ENCODE measurements at places on chromosomes 11 and 22. TPM values are rescaled to one million over a fixed set of nuclear protein-coding genes. Genes with fewer than 3 reads are reported as not detected.

DNA sequence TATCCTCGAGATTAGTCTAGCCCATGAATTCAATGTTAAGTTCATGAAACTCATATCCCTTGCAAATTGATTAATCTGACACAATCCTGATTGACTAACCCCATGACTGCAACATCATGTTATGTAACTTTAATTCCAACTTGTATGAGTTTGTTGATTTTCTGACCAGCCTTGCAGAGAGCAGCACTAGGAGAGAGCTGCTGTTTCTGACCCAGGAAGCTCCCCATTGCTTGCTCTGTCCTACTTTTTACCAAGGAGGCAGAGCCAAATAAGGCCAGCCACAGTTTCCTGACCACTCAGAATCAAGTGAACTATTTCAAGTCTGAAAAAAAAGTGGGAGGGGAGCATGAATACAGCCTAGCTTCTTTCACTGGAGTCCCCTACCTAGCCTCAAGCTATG is 13.2 kb downstream of the MPZL3 start:
- DNase-seq, result no peak

DNA sequence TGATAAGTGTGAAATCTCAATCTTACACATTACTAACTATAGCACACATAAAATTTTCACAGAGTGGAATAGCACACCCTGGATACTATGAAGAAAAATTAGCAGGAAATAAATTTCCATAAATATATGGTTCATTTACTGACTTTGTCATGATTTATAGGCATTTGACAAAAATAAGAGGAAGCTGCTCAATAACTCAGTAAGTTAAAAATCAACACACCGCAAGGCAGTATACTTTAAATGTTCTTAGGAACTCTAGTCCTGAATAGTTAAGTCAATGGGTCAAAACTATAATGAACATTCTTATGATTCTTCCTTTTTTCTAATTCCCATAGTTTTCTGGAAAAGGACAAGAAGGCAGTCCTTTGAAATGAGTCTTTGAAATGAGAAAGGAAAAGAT is 1557.8 kb upstream of the RAG2 start:
- DNase-seq, result no peak

GRCh38 chr11:962688-963087 is 37.0 kb downstream of the AP2A2 start:
- DNase-seq, result no peak

DNA sequence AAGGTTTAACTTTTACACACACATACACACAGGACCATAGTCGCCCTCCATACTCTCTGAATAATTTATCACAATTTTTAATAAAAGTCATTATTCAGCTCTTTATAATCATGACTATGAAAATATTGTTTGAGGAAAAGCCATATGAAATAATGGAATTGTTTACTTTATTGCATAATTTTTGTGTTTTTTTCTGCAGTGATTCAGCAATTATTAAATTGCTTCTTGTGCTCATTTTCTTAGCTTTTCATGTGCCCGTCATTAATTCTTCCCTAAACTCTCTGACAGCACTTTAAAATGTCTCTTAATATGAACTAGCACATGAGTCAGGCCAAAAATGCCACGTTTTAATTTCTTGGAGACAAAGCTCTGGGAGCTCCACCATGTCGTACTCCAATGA is 77.5 kb upstream of the ALX4 start:
- DNase-seq, result no peak

The OR8B4 gene
- total RNA-seq, result not detected

DNA sequence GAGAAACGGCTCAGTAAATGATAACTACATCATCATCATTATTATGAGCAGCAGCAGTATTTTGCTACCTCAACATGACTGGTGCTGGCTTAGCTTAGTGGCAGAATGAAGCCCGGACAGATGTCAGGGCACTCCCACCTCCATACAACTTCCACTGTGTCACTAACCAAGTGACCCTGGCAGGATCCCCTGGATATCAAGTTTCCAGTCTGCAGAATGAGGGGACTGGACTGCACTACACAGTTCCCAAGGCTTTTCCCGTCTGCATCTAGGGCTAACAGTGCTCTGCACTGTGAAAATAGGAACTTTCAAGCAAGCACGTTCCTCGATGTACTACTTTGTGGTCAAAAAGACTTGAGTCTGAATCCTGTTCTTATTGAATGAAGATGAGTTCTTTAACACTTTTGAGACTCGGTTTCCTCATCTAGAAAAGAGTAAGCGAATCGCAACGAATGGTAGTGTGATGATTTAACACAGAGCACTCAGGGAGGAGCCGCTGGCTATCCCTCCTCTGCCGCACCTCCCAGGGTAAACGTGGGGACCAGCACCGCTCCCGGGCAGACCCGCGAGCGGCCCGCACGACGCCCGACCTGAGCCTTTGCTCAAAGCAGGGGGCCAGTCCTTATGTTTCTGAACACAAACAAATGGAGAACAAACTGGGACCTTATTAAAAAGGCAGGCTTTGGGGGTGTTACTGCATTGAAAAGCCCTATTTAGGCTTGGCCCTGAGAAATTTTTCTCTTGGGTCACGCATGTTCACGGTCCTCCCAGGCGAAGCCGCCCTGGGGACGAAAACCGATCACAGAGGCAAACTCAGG is 910 bp downstream of the CLTCL1 start:
- DNase-seq, result no peak

The DNAJC4 gene
- 25.4 TPM for total RNA-seq

GRCh38 chr11:5527716-5528115 is 11.2 kb upstream of the UBQLNL start:
- DNase-seq, result no peak

- no peak for DNase-seq
Measured at GRCh38 chr11:123762422-123762821, 8.1 kb upstream of the OR6X1 start.

GRCh38 chr11:95434009-95434408 is 203.0 kb upstream of the SESN3 start:
- no peak for DNase-seq

DNA sequence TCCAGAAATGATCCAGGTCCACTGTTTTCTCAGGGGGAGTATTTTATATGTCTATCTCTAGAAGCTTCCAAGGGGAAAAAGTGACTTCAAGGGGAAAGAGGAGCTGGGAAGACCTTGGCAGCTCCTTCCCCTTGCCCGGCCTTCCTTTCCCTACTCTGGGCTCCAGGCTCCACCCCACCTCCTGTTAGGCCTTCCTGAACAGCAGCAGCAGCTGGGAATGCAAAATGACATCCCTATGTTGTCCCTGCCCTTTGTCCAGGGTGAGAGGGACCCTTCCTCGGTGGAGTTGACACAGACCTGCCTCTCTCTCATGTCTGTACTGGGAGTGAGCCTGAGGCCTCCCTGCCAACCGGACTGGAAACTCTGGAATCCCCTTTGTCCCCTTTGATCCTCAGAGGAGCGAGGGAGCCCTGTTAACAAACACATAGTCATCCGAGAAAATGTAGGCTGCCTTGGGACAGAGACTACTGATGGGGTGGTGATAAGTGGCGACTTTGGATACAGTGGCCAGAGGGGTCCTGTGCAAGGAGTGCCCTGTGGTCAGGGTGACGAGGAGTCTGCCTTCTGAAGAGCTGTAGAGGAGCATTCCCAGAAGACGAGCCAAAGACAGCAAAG is 9.0 kb upstream of the MALAT1 start:
- no peak for DNase-seq

- DNase-seq, result no peak
Measured at GRCh38 chr11:69419662-69420395, 61.6 kb upstream of the LINC01488 start.

DNA sequence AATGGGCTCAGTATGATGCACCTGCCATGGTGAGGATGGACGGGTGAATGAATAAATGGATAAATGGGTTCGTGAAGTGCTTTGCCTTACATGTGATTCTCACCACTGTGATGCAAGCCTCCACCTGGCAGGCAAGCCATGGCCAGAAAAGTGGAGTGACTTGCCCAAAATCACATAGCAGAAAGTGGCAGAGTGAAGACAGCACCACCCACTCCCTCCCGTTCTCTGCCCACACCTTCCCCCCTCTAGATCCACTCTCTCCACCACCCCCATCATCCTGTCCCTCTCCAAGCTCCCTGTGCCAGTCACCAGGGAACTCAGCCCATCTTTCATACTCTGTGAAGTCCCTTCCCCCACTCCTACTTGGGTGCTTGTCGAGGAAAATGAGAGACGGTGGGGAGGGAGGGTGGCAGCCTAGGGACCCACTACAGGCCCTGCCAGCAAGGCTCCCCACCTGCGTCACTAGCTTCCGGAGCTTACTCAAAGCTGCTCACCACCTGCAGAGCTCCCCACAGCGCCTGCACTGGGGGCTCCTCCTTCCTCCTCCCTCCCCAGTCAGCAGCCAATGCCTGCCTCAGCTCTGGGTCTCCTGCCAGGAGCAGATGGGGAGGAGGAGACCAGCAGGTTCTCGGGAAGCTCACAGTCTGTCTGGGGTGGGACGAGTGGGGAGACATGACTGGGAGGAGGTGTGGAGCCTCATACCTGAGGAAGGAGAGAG is 82.3 kb downstream of the PDE2A start:
- DNase-seq, result no peak

DNA sequence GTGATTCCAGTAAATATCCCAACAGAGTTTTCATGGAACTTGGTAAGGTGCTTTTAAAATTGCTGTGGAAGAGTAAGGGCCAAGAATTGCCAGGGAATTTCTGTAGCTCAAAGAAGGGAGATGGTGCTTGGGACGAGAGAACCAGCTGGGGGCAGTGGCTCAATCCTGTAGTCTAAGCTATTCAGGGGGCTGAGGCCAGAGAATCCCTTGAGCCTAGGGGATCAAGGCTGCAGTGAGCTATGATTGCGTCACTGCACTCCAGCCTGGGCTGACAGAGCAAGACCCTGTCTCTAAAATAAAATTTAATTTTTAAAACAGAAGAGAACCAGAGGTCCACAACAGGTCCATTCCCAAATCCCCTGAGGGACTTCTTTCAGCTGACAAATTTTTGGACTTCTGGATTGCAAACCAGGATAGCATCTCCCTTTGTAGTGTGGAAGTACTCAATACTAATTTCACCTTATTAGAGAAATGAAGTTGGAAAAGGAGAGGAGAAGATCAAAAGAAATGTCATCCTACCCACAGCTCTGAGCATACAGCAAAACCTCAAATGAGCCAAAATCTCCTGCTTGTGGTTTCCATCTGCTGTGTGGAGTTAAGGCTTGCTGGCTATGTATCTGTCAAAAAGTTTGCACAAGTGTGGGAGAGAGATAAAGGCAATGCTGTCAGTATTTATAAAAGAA is 59.2 kb upstream of the CLPB start:
- DNase-seq, result no peak

DNA sequence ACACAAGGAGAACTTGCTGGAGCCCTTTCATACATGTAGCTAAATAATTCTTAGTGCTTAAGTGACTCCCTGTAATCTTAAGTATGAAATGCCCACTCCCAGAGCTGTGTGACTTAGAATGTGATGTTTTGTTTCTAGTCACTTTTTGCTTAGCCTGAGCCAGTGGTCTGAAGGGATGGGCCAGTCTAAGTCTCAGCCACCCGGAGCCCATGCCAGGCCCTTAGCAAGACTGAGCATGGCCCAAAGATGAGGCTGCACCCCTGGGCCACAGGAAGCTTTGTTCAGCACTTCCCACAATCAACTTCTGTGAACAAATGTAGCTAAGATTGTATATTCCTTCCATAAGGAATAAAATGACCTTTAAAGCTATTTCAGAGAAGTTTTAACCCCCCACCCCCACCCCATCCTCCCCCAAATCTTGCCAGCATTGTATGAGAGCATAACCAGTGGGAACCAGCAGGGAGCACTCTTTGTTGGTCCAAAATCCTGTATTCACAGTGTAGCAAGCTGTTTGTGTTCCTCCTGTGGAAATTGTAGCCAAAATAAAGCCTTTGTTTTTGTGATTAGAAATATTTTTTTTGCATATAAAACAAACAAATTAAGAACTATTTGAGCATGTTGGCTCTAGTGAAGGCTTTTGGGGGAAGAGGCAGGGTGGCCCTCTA is 73.8 kb upstream of the GAL start:
- DNase-seq, result no peak

DNA sequence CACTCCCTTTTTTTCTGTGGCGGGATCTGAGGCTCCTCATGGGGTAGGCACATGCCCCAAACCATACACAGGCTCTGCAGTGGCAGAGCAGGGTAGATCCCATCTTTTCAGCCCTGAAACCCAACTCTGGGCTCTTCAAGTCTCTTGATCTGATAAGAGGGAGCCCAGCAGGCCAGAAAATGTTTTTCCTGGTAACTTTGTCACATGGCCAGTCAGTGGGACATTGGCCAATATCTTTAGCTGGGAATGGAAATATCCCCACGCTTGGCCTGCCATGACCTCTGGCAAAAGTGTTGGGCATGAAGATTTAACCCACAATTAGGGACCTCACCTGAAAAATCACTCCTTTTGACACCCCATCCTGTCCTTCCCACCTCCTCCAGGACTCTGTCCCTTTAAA is 8.1 kb downstream of the INPP5J start:
- no peak for DNase-seq

DNA sequence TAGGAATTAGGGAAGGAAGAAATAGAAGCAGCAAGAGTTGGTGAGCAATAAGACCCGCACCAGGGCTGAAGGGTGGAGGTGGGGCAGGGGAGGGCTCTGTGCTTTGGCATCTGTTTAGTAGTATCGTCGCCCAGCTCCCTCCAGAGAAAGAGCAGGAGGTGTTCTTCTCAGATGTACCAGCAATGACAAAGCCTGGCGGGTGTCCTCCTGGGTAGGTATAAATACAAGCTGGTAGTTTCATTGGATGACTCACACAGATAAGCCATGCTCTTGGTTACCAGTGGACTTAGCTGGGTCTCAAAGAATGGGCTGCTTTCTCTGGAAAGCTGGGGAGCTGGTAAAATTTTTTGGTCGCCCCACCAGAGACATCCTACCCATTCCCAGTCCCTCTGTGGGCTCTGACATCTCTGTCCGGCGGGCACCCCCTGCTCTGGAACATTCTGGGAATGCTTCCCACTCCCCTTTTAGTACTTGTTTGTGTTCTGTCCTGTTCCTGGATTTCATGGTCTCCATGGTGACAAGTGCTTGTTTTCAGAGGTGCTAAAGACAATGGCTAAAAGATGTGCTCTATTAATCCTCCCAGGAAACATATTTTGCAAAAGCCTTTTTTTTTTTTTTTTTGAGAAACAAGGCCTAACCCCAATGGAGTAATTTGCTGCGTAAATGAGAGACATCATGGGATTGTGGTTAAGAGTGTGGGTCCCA is 15.4 kb upstream of the TUBA8 start:
- DNase-seq, result peak; percentile 38

GRCh38 chr11:35030716-35031213 is 108.2 kb upstream of the CD44 start:
- DNase-seq, result peak; percentile 96

GRCh38 chr22:17472932-17473331 is 90.4 kb upstream of the SLC25A18 start:
- no peak for DNase-seq

- no peak for DNase-seq
Measured at GRCh38 chr22:50082961-50083461, 2.2 kb downstream of the MLC1 start.
